ENCODE measurements at places on chromosomes 12 and 14.

GRCh38 chr14:67630186-67630585 is 10.5 kb downstream of the ARG2 start:
- no peak for DNase-seq

GRCh38 chr12:114406316-114406983 is 506 bp upstream of the TBX5 start:
- no peak for DNase-seq

- DNase-seq: peak; percentile 87
Observed at GRCh38 chr14:64760146-64760755, 56.0 kb downstream of the PLEKHG3 start.

DNA sequence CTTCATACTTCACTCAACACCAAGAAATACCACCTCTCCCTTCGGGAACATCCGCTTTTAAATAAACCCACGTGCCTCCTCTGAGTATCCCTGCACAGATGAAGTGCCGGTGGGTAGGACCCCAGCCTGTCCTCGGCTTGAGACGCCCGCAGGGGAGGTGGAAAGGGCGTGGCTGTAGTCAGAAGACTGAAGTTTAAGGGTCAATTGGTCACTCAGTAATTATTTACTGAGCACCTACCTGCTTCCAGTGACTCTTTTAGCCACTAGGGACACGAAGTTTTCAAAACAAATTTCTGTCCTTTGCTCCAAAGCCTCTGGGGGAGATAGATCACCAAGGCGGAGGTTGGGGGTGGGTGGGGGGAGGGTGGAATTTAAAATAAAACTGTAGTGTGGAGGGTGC is 309.4 kb downstream of the VRK1 start:
- DNase-seq: no peak

GRCh38 chr12:118560733-118561132 is 184.4 kb downstream of the SUDS3 start:
- DNase-seq: no peak

- DNase-seq: no peak
Observed at GRCh38 chr12:9332564-9332963, 124.4 kb upstream of the PZP start.

DNA sequence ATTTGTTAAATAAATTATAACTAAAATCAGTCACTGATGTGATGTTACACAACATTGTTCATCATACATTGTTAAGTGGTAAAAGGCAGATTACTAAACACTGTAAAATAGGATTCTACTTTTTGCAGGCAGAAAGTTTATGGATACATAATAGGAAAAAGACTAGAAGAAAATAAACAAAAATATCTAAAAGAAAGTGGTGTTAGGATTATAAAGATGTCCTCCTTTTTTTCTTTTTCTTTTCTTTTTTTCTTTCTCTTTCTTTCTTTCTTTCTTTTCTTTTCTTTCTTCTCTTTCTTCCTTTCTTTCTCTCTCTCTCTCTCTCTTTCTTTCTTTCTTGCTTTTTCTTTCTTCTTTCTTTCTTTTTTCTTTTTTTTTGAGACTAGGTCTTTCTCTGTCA is 39.6 kb upstream of the HELB start:
- DNase-seq: no peak

DNA sequence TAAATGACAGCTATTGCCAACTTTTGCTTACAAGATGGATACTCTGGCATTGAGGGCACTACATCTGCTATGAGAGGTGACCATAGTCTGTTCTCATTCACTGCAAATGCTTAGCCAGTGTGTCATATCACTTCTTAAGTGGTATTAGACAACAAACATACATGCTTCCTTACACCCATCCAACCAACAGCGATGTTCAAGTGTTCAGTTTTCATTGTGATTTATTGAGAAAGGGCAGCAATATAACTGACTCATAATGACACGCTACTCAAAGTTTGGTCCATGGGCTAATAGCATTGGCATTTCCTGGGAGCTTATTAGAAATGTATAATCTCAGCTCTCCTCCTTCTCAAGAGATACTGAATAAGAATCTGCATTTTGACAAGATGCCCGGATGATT is 181.7 kb downstream of the NPAS3 start:
- no peak for DNase-seq

GRCh38 chr14:104506461-104507253 is 72.9 kb upstream of the C14orf180 start:
- DNase-seq: no peak

DNA sequence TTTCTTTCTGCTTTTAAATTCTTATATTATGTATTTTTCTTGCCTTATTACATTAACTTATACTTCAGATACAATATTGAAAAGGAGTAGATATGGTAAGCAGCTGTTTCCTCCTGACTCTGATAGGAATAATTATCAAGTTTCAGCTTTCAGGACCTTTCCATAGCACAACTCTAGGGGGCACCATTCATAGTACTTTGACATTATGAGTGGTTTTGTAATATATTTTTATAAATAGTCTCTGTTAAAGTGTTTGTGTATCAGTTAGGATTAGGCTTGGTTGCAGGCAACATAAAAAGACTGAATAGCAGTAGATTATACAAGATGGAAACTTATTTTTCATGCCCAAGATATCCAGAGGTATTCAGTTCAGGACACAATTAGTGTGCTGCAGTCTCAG is 27.9 kb upstream of the PARP11 start:
- no peak for DNase-seq

GRCh38 chr12:94676031-94676641 is 25.8 kb upstream of the TMCC3 start:
- DNase-seq: no peak

DNA sequence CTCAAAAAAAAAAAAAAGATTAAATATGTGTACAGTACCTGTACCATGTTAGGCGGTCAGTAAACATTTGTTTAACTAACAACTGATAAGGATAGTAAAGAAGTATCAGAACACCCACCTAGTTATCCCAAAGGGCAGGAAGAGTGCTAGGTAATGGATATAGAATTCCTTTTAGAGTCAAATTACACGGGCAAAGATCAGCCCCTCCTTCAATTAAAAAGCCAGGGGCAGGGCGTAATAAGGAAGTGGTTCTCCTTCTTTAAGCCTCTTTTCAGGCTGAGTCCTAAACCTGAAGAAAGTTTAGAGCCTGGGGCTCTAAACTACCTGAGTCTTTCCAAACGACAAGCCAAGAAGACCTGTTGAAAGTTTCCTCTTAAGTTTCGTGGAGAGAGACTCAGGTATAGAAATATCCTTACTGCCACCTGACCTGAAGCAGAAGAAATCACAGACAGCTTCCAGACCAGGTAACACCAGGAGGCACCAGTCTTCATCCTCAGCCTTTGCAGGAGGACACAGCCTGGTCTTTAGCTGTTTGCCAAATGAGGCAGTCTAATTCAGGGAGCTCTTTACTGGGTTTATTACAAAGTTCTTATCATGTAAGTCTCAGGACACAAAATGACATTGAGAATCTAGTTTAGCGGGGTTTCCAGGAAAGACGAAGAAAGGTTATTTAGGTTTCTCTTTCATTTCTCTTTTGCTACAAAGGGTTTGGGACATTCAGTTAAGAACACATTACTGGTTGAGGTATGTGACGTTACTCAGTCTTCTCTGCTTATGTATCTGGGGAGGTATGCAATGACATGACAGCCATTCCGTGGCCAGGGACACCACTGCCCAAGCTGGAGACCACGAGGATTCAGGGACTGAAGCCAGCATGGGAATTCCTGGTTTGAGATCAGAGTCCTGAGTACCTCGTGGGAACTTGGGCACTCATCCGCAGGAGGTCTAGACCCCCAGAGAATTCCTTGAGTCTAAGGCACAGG is at the start of gene BCL2L14:
Gene BCL2L14 (plus strand): TSS at position 266 of the 983 bp plus-strand sequence. CDS start 8,367 bp downstream, outside the sequence.
- DNase-seq: peak; percentile 35

GRCh38 chr14:97164021-97164420 is 366.8 kb downstream of the VRK1 start:
- no peak for DNase-seq

DNA sequence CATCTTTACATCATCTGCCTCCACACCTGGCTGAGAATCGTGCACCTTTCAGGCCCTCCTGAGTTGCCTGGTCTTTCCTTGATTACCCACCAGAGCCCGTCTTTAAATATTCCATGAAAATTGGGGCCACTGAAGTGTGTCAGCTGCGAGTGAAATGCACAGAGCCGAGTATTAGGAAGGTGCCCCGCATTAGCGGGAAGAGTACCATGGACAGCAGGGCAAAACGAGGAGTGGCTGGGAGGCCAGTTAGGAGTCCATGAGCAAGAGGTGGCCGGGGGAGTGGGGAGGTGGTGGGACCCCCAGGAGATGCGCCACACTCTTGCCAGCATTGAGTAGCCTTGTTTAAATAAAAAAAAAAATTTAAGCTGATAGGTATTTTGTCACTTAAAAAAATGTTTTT is 99.6 kb downstream of the TSPAN9 start:
- no peak for DNase-seq

DNA sequence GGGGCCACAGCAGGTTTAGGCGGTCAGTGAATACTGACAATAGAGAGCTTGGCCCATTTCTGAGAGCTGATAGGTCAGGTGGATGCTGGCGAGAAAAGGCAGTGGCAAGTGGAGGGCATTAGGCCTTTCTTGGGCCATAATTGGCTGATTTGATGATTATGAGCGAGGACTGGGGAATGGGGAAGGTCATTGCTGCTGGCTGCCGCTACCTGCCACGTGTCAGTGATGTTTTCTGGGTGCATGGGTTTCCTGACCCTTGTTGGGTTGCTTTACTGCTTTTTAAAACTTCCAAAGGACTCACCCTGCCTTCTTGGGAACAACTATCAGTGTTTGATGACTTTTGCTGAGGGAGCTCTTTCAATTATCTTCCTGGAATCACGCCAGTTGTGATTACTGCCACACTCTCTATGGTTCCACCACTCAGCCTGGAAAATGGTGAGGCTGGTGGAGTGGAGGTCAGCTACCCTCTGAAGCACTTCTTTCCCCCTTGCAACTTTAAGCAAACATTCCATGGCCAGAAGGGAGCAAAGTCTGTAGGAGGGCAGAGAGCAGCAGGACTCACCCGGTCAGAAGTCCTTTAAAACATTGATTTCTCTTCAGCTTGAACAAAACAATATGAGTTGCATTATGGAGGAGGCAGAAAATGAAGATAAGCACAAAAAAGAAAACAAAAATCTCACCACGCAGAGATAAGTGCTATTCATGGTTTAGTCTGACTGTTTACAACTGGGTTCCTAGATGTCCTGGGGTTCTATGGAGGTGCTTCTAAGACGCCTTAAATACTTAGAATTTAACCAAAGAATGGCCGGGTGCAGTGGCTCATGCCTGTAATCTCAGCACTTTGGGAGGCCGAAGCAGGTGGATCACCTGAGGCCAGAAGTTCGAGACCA is 12.1 kb upstream of the SLC10A1 start:
- peak; percentile 52 for DNase-seq

DNA sequence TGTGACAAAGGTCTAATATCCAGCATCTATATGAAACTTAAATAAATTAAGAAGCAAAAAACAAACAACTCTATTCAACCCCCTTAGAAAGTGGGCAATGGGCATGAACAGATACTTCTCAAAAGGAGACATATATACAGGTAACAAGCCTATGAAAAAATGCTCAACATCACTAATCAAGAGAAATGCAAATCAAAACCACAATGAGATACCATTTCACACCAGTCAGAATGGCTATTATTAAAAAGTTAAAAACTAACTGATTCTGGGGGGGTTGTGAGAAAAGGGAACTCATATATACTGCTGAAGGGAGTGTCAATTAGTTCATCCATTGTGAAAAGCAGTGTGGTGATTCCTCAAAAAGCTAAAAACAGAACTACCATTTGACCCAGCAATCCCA is 198.9 kb downstream of the BMP4 start:
- DNase-seq: no peak

- DNase-seq: peak; percentile 91
Observed at GRCh38 chr14:103546652-103547454, 15.6 kb downstream of the BAG5 start.

GRCh38 chr12:116382686-116383530 is 105.4 kb upstream of the MED13L start:
- no peak for DNase-seq

DNA sequence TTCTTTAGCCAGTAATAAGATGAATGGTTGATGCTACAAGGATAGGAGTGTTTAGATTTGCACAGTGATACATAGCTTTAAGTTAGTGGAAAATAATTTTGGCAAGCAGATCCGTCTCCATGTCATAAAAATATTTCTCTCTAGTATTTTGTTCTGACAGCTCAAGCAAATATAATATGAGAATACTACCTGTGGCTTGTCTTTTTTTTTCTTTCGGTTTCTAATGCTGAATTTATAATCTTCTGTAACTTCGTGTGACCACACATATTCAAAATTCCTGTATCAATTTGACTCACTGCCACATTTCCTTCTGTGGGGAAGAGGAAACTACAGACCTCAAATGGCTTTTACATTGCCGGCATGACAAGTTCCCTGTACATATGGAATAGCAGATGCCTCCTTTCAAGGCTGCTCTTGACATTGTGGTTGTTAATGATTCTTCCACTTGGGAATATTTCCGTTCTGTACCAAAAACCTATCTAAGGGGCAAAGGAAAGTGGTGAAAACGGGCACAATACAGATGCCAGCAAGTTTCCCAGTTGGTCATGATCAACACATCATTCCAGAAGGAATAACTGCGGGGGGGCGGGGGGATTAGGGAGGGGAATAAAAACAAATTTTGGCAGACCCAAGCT is 103.6 kb upstream of the CCDC91 start:
- no peak for DNase-seq

- peak; percentile 32 for DNase-seq
Observed at GRCh38 chr12:70271025-70271424, 27.8 kb downstream of the CNOT2 start.

DNA sequence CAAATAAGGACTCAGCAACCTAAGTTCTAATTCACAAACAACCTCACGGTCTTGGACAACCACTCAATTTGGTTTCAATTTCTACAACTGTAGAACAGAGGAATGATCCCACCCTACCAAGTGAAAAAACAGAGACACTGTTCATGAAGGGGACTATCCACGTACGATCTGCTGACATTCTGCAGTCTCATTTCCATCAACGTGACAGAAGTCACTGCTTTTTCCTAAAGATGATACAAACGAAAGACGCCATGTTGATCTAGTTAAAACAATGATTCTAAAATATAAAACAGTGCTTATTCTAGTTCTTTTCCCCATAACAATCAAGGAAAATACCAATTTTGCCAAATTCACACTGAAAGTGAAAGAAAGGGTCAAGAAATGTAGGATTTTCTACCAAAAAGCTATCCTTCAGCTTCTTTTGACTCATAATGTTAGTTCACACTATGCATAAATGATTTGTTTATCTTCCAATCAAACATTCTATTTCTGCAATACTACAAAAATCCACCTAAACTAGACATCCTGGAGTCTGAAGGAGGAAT is 38.1 kb downstream of the CORO1C start:
- no peak for DNase-seq

DNA sequence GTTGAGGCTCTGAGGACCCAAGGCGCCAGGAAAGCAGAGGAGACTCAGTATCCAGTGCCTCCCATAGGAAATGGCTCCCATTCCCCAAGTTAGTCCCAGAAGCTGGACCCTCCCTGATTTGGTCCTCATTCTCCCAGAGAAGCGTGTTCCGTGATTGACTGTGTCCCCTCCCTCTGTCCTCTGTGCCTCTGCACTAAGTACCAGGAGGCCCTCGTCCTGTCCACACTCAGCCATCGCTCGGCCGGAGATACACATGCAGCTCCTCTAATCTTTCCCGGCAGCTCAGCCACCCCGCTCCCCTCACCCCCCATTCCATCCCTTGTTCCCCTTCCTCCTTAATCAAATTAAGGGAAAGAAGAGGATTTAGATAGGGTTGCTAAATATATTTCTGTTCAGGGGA is 28.3 kb upstream of the ATP2A2 start:
- no peak for DNase-seq

- DNase-seq: no peak
Observed at GRCh38 chr14:63901434-63902085, 48.8 kb downstream of the SYNE2 start.

All from HuH-7 (cell line).